ENCODE measurements at places on chromosomes 12 and 14. TPM values are rescaled to one million over a fixed set of nuclear protein-coding genes. Genes with fewer than 3 reads are reported as not detected.

Gene SMIM41
- not detected for total RNA-seq

Gene SRP54
- total RNA-seq: 28.6 TPM

Gene KRAS
- 12.1 TPM for total RNA-seq

Gene RTN1
- 1.2 TPM for total RNA-seq

Gene LRRC10
- 50.8 TPM for total RNA-seq

Gene AGAP2
- total RNA-seq: 7.5 TPM

Gene GPRC5D
- not detected for total RNA-seq

Gene RTL1
- not detected for total RNA-seq

Gene NTF3
- total RNA-seq: 1.1 TPM

Gene TAC3
- not detected for total RNA-seq

Gene DNAH10
- total RNA-seq: 0.25 TPM

Gene OR9K2
- total RNA-seq: not detected

Gene FERMT2
- total RNA-seq: 116 TPM

Gene CFAP73
- total RNA-seq: not detected

Gene ACIN1
- total RNA-seq: 78.4 TPM

Gene SLC6A12
- 1.2 TPM for total RNA-seq

Gene IFI27
- total RNA-seq: 151 TPM

Gene LRFN5
- 0.37 TPM for total RNA-seq

Gene ANKRD9
- 167 TPM for total RNA-seq

Gene DLK1
- 22.7 TPM for total RNA-seq

Gene TSPAN11
- total RNA-seq: 2.6 TPM

Gene TRPV4
- 0.25 TPM for total RNA-seq

Gene NAV3
- total RNA-seq: 3.3 TPM

Gene A2M
- 569 TPM for total RNA-seq

Gene GPR132
- 1.3 TPM for total RNA-seq

Gene SDR9C7
- total RNA-seq: not detected

Gene ST8SIA1
- 2.6 TPM for total RNA-seq

Gene CEP128
- 3.7 TPM for total RNA-seq

Gene RERG
- 3.8 TPM for total RNA-seq

Gene MMP17
- 0.47 TPM for total RNA-seq

Gene MYF6
- not detected for total RNA-seq

Gene IL26
- not detected for total RNA-seq

Gene SCARB1
- 12.0 TPM for total RNA-seq

Gene MGP
- 295 TPM for total RNA-seq

Gene HECTD1
- 159 TPM for total RNA-seq

Gene RIMBP2
- 0.40 TPM for total RNA-seq

Gene TARBP2
- total RNA-seq: 10.1 TPM

Gene PCED1B
- 1.1 TPM for total RNA-seq

Gene CLEC12A
- total RNA-seq: 4.9 TPM

Gene CLEC4A
- total RNA-seq: not detected

Gene REP15
- total RNA-seq: 7.5 TPM

Gene ESR2
- 0.47 TPM for total RNA-seq
